Fibroblast of skin of left biceps (primary cell): ENCODE measurements at places on chromosomes 1 and 21.

DNA sequence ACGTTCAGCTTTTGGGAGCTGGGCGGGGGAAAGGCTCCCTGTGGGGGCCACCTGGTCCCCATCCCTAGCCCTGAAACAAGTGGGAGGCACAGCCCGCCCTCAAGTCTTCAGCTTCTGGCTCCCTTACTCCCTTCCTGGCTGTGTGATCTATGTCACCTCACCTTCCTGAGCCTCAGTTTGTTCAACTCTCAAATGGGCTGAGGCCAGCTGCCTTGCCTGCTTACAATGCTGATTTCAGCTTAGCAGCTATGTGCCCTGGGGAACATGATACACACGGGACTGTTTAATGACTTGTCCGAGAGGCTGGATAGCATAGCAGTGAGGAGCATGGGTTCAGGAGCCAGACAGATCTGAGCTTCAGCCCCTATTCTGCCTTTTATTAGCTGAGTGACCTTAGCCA is 19.3 kb downstream of the GRHL3 start:
- DNase-seq = no peak

GRCh38 chr1:204304067-204304466 is 55.7 kb downstream of the PLEKHA6 start:
- no peak for DNase-seq

- DNase-seq = no peak
Measured at GRCh38 chr1:100538913-100539835, 1.2 kb downstream of the GPR88 start.

- DNase-seq = no peak
Measured at GRCh38 chr1:230907472-230908205, 39.3 kb upstream of the C1orf198 start.

GRCh38 chr1:158016651-158017335 is 23.3 kb downstream of the KIRREL1 start:
- DNase-seq = no peak

DNA sequence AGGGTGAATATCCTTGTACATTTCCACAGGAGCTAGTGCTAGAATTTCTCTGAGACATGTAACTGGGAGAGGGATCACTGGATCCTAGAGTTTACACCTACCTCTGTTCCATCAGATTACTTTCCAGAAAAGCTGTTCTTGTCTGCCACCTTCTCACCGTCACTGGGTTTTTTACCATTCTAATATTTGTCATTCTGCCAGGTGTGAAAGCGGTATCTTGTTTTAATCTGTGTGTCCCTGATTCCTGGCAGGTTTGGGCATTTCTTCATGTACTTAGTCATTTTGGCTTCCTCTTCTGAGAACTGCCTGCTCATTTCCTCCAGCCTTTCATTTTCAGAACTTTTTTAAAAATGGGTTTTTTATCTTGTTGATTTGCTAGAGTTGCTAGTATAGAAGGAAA is 5.1 kb downstream of the PMF1 start:
- no peak for DNase-seq

- no peak for DNase-seq
Measured at GRCh38 chr1:16183765-16184556, 28.1 kb upstream of the EPHA2 start.

DNA sequence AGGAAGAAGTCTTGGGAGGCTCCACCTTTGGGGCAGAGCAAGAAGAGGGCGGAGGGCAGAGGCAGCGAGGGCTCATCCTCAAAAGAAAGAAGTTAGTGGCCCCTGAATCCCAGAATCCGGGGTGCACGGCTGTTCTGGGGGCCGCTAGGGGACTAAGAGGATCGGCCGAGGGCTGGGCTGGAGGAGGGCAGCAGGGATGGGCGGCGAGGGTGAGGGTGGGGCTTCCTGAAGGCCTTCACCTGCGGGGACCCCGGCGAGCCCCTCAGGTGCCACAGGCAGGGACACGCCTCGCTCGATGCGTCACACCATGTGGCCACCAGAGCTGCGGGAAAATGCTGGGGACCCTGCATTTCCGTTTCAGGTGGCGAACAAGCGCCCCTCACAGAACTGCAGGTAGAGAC is 23.9 kb downstream of the COL6A1 start:
- DNase-seq = no peak

- no peak for DNase-seq
Measured at GRCh38 chr1:165633614-165634013, 2.6 kb downstream of the MGST3 start.

DNA sequence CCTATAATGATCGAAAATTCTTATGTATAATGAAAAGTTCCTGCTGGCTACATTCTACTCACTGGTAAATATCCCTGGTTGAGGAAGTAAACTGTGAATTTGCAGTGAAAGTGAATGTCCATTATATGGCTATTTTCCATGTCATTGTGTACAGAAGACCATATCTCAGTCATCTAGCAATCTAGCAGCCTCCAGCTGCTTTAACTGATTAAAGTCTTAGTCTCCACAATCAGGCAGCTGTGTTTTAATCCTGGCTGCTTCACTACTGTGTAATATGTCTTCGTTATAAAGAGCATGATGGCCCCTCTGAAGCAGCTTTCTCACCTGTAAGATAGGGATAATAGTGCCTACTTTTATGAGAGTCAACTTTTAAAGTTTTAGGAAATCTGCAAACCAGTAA is 11.4 kb downstream of the CLCA2 start:
- no peak for DNase-seq

DNA sequence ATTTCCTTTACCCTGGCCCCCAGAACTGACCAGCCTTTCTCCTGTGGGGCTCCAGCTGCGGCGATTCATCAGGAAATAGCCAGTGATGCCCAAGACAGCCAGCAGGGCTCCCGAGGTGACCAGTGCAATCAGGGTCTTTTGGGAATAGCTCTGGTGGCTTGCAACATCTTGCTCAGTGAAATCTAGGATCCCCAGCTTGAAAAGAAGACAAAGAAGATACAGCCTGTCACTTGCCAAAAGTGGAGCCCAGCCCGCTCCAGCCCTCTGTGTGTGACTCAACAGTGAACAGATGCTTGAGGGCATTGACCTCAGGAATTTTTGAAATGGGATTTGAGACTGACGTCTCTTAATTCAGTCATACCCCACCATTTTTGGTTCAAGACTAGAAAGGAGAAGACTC is 22.3 kb downstream of the CD34 start:
- DNase-seq = no peak

GRCh38 chr1:4488018-4488417 is 166.4 kb upstream of the AJAP1 start:
- no peak for DNase-seq

- DNase-seq = no peak
Measured at GRCh38 chr1:10225573-10225972, 15.2 kb downstream of the KIF1B start.
